Breast epithelium (tissue), 4 donors: ENCODE measurements at places on chromosomes 5 and 9. TPM values are rescaled to one million over a fixed set of nuclear protein-coding genes. Genes with fewer than 3 reads are reported as not detected.

The SEMA4D gene
- total RNA-seq = 9.9 TPM

The PCDHGB2 gene
- 7.8 TPM for total RNA-seq

The JAK2 gene
- 35.4 TPM for total RNA-seq

GRCh38 chr9:77163884-77164283, 13.4 kb upstream of the VPS13A start:
- DNase-seq = no peak

DNA sequence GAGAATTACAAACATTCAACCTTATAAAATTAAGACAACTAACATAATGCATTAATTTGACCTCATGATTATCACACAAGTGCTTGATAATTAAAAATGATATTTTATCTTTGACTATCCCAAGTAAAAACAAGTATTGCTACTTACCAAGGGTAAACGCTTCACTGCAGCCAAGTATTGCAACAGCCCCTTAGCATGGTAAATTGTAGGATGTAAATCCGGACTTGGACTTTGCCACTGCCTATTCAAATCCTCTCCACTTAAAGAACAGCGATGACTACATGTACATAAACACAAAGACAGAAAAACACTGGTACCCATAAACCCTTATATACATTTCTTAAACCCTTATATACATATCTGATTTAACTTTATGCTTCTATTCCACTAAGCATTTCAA, 155.1 kb downstream of the AGTPBP1 start:
- DNase-seq = no peak

DNA sequence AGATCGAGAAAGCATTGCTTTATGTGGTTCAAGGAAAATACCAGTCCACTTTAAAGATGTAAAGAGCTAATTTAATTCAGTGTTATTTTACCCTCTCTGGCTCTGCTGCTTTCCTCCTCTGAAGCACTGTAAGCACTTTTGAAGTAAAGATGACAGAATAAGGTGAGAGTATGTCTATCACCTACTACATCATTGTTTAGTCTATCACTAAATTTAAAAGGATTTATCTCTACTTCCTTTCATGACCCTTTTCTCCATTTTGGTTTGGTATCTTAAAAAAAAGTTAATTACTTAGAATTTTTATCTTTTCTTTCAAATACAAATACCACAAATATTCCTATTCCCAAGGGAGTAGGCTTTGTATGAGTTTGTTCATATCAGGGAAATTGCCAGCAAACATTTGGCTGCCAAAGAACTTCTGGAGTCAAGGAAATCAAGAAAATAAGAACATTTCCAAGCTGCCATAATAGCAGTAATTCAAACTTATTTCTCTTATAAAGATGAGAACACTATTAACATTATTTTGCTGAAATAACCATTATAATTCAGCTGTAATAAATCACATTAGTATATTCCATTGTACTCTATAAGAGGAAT, 77.8 kb downstream of the SLC38A9 start:
- DNase-seq = no peak

DNA sequence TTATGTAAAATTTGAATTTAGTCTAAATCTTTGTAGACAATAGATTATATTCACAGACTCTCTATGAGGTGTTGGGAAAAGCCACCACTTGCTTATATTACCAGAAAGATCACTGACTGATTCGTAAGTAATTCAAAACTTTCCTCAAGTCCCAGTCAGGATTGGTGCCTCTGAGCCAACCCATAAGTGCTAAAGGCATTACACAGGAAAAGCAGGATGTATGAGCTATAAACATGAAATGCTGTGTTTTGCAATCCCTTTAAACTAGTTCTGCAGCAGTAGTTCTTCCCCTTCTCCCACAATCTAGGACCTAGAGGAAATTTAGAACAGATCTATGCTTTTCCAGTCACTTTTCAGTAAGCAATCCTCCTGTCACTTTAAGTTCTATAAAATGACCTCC, 48.0 kb downstream of the SHLD3 start:
- no peak for DNase-seq

DNA sequence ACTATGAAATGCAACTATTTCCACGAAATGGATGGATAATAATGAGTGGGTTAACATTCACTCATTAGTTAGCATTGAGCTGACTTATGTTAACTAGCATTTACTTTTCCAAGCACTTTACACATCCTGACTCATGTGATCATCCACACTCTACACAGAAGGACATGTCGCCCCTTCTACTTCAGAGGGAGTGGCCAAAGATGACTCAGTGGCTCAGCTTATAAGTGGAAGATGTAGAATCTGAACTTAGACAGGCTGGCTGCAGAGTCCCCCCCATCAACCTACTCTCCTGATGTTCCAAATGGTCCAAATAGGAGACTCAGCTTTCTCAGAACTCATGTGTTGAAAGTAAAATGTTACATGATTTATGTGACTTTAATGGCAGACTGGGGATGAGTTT, 146.0 kb downstream of the ADCY2 start:
- DNase-seq = no peak

- DNase-seq = no peak
Observed at GRCh38 chr9:72454871-72455491, 66.4 kb upstream of the TMC1 start.

GRCh38 chr9:25733336-25733982, 55.2 kb upstream of the TUSC1 start:
- DNase-seq = no peak

DNA sequence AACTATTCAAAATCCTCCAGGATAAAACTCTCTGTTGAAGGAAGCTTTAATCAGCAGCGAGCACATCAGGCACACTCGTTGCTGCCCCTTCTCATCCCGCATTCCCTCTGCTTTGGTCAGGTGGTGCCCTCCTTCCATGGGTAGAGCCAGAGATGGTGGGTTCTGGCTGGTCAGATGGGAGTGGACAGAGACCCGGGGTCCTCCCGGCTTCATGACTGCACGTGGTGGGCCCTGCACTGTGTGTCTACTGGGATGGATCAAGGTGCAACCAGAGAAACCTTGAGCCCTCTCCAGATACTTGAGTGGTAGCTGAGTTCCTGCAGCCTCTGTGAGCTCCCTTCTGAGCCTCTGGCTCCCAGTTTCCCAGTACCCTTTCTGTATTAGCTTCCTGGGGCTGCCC, 36.3 kb downstream of the ROPN1L start:
- DNase-seq = no peak

DNA sequence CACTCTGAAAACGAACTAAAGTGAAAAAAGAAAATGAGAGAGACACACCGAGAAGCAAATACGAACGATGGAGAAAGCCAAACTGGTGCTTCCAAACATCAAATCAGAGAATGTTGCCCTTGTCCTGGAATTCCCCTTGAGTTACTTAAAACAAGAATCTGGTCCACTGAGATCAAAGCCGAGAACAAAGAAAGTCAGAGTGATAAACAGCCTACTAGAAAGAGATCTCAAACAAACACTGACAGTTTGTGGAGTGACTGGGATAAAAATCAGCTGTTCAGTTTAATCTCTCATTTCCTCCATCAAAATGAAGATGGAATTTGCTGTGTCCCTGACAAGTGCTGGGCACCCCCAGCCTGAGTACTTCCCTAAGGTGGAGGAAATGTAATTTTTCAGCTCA, 582.6 kb downstream of the NR2F1-AS1 start:
- DNase-seq = no peak

DNA sequence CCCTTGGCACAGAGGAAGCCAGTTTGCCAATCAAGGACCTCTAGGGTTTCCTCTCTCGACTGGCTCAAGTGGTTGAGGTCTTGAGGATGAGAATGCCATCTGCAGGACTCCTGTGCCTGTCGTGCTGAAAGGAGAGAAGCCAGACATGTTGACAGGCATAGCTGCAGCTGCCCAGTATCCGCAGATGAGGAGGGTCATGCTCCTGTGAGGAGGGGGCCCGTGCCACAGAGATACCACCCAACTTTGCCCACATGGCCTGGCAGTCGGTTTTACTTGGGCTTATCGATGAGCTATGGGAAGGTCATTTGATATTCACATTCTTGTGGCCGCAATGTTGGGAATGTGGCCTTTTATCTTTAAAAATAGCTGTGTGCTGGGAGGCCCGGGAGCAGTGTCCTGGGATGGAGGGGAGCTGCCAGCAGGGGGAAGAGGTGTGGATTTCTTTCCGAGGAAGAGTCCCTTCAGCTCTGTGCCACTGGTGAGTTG, 17.4 kb downstream of the FRMPD1 start:
- DNase-seq = no peak
